ENCODE measurements at places on chromosomes 7 and 10. TPM values are rescaled to one million over a fixed set of nuclear protein-coding genes. Genes with fewer than 3 reads are reported as not detected.

DNA sequence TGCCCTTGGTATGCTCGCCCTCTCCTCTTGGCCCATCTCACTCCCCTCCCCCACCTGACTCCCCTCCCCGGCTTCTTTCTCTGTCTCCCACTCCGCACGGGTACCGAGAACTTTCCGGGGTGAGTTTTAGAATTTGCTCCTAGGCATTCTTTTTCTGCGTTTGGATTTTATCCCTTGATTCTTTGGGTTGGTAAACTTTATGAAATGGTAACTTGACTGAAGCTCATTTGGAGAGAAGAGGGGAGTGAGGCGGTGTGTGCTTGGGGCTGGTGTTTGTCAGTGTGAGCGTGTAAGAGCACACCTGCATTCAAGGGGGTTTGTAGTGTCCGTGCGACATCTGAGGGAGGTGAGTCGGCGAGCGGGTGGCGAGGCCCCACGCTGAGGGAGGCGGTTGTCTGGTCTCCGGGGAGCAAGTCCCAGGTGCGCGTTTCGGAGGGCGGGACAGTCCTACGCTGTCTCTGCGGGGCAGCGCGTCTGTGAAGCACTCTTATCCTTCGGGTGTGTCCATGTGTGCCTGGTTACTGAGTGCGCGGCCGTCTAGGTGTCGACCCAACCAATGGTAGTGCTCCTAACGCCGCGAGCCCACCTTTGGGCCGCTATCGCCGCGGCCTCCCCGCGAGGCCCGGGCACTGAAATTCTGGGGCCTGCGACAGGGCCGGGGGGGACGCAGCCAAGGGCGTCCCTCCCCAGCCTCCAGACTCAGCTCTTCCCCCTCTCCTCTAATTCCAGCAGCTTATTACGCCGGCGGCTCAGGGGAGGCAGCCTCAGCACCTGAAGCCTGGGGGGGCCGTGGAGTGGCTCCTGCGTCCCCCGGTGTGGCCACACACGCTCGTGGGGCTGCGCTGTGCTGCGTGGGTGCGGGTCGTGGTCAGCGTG, 2.6 kb upstream of the ZNF503 start:
- DNase-seq: no peak

DNA sequence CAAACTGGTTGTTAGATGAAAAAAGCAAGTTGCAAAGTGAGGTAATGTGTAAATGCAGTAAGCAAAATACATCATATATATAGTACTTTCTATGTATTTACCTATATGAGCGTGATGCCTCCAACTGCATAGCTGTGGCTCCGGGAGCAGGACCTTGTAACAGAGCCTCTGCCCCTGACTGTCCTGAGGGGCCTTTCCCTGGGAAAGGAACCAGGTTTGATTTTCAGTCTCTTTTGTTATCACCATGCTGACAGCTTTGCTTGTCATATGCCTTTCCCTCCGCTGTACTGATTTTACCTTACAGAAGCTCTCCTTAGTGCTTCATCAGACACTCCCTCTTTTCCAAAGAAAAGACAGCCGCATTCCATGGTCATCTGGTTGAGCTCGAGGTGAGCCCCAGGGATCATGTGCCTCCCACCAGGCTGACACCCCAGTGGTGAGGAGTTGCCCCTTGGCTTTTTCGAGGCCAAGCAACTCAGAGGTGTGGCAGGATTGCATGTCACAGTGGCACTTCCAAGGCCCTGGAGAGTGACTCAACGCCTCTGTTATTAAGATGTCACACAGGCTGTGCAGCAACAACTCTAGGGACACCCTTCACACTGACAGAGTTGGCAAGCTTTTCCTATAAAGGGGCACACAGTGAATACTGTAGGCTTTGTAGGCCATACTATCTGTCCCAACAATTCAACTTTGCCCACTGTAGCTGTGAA, 78.9 kb downstream of the ALOX5 start:
- DNase-seq: no peak

DNA sequence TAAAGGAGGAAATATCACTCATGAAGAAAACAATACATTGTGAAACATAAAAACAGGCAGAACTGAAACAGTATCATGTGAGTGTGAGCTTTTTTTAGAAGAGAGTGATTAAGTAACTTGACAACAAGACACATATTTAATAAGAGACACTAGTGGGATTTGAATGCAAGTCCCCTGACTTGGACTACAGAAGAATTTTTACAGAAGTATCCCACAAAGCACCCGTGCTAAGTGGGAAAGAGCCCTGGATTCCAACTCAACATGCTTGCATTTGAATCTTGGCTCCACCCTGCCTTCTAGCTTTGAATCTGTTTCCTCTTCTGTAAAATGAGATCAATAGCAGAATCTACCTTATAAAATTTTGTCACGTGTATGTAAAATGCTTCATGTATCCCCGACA, 166.2 kb downstream of the ZNF365 start:
- no peak for DNase-seq

GPR146 gene
- total RNA-seq: 9.4 TPM

- DNase-seq: no peak
Measured at GRCh38 chr10:73088304-73088703, 8.4 kb downstream of the P4HA1 start.

FGFR2 gene
- 16.4 TPM for total RNA-seq

GRCh38 chr7:38186593-38187314, 8.7 kb downstream of the STARD3NL start:
- no peak for DNase-seq

DNA sequence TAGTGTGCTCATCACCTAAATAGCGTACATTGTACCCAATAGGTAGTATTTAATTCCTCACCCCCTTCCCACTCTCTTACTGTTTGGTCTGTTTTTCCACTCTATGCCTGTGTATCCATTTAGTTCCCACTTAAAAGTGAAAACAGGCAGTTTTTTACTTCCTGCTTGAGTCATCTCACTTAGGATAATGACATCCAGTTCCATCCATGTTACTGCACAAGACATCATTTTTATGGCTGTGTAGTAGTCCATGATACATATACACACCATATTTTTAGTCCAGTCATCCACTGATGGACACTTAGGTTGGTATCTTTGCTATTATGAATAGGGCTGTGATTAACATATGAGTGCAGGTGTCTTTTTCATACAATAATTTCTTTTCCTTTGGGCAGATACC, 10.1 kb downstream of the STK17A start:
- no peak for DNase-seq

DNA sequence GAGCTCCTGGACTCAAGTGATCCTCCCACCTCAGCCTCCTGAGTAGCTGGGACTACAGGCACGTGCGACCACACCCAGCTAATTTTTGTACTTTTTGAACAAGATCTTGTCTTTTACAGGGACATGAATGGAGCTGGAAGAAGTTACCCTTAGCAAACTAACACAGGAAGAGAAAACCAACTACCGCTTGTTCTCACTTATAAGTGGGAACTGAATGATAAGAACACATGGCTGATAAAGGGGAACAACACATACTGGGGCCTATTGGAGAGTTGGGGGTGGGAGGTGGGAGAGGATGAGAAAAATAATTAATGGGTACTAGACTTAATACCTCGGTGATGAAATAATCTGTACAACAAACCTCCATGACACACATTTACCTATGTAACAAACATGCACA, 70.9 kb upstream of the INHBA start:
- DNase-seq: no peak

DNA sequence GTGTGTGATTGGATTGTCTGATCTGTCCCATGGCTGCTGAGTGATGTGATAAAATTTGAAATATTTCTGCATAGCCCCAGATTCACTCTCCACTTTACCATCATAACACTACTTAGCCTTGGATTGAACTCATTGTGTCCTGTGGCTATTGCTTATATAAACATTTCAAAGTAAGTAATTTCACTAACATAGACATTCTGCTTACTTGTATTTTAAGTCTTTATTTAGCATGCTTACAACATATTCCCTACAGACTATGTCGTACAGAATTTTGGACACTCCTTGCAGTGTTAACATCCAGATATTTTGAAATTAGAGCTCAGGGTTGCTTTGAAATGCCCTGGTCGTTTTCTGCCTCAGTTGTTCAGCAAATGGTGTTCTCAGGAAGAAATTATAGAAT, 117.6 kb downstream of the LRRC4 start:
- no peak for DNase-seq

DNA sequence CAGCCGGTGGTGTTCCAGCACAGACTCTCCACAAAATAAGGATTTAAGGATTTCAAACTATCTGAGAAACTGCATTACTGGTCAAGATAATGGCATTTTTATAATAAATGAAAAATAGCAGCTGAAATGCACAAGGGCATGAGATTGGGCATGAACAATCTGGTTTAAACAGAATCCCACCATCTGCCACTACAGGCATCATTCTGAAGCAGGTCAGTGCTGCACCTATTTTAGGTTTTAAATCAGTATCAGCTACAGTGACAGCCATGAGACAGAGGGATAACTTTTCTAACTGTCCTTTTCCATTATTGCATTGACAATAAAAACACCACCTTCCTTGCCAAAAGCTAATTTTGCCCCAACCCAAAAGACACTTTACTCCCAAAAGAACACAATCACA, 186.8 kb downstream of the ETV1 start:
- no peak for DNase-seq

GRCh38 chr10:5356302-5356763, 8.4 kb upstream of the UCN3 start:
- DNase-seq: no peak

- DNase-seq: no peak
Measured at GRCh38 chr10:20976891-20977290, 79.8 kb upstream of the NEBL start.

DIP2C gene
- 45.6 TPM for total RNA-seq

- DNase-seq: peak; percentile 80
Measured at GRCh38 chr7:93890464-93891068, at the start of gene TFPI2. Gene TFPI2 (minus strand): TSS chr7:93890753. CDS start chr7:93890678, 75 bp downstream.

GRCh38 chr10:72610466-72610865, 15.4 kb downstream of the MICU1 start:
- DNase-seq: no peak

DLX5 gene
- 4.8 TPM for total RNA-seq

FZD8 gene
- 16.1 TPM for total RNA-seq

DNA sequence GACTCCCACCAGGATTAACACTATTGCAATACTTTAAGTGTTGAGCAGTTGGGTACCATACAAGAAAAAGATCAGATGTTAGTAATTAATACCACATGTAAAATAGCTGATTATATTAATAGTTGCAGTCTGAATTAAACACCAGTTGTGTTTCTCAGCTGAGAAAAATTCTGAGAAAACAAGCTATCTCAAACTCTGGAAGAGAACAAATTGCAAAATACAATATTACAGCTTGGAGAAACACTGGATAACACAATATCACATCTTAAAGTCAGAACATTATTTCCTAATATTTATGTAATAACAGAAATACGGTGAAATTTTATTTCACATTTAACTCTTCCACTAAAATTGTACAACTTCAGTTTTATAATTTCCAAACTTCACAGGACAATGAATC, 9.2 kb downstream of the SNX13 start:
- DNase-seq: no peak

DNA sequence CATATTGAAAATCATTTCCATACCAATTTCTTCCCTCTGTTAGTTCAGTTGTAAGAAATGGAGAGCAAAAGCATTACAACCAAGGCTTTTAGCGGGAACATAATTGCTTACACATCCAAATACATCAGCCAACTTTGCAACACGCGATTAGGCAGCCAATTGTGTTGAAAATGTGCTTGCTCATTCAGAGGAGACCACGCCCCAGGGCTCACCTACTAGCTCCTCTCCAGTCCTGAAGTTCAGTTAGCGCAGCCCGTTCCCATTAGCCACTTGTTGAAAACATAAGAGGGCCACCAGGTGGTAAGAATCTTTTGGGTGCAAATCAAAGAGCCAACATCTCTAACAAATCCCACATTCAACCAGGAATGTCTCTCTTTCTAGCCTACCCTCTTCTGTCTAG, 213.2 kb upstream of the MDFIC start:
- no peak for DNase-seq

DNA sequence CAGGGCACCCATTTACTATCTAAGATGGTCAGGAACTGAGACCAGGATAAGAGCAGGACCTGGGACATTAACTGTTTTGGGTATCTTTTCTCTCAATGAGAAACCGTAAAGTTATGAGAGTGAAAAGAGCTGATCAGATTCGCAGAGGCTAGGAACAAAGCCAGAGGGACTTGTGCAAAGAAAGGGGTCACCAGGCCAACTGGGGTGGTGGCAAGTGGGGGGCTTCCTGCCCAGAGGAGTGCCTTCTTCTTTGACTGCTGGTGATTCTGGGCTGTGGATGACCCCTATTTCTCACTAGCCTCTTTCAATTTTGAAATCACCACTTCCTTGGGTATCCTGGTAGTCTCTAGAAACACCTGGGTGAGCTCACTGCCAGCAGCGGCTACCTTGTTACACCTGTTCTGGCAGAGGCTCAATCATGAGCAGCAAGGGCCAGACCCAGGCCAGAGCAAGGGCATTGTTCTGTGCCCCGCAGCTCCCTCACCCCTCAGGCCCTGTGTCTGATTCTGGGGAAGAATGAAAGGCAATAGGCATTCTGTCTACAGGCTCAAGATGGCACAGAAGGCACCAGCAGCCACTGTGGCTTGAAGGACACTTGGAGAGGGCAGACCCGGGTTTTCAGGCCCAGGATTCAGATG, 999 bp downstream of the SFTPD start:
- no peak for DNase-seq

AGR3 gene
- not detected for total RNA-seq

- no peak for DNase-seq
Measured at GRCh38 chr7:132956556-132956955, 125.3 kb downstream of the CHCHD3 start.

- DNase-seq: no peak
Measured at GRCh38 chr10:26715137-26715487, 17.6 kb downstream of the PDSS1 start.

- no peak for DNase-seq
Measured at GRCh38 chr10:63553031-63553430, 31.8 kb downstream of the REEP3 start.

DNA sequence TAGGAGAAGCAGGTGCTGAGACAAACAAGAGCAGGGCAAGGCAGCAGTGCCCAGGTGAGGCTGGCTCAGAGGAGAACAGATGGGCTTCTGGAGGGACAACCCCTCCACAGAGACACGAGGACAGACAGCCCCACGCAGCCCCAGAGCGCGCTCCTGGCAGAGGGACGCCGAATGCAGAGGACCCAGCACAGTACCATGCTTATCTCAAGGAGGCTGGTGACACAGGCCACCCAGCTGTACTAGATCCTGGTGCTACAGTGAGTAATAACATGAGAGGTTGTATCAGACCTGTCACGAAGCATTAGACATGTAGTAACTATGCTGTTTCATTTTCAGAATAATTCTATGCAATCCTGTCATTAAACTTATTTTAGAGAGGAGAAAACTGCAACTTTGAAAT, 60.4 kb upstream of the NCAPG2 start:
- no peak for DNase-seq

- DNase-seq: no peak
Measured at GRCh38 chr10:71244431-71245419, 32.4 kb downstream of the UNC5B start.

ABCB1 gene
- 4.1 TPM for total RNA-seq

PLXDC2 gene
- total RNA-seq: 79.3 TPM

SUPV3L1 gene
- 16.0 TPM for total RNA-seq

Data from posterior vena cava (tissue), 2 donors.